ENCODE measurements at places on chromosomes 6 and 20.

DNA sequence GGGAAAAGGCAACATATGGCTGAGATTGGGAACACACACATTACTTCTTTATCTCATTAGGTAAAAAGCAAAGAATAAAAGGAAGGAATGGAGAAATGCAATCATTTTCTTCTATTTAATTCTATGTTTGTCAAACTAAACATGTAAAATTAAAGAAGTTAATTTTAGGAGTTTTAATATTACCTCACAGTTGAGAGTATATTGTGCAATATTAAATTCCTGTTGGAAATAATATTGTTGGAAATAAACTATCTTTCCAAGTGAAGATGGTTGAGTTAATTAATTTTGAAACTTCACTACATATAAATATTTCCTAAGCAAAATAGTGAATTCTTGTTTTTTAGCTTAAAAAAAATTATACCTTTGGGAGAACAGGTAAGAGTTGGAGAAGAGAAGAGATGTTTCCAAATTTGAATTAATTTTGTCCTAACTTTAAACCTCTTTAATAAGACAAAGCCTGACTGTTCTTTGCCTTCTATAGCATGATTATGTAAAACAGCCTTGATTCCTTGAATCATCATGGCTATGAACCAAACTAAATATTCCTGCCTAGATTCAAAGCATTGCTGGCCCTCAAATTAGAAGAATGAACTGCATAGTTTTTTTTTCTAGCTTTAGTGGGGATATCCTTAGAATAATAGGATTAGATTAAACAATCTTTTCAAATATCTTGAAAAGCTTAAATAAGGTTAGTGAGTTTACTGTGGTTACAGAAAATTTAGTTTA lies 1349.1 kb upstream of the ADGRB3 start:
- no peak for DNase-seq

- DNase-seq: no peak
Measured at GRCh38 chr20:58026361-58026760, 202.1 kb downstream of the ANKRD60 start.

DNA sequence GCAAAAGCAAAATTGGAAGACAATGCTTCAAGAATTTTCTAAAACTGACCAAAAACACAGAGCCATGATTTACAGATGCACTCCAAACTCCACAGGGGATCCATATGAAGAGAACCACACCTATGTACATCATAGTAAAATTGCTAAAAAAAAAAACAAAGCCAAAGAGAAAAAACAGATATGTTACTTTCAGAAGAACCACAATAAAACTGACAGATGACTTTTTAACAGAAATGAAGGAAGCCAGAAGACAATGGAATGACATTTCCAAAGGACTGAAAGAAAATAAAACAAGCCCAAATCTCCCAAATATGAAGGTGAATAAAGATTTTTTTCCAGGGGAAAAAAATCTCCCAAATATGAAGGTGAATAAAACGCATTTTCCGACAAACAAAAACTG lies 17.5 kb downstream of the TRERF1 start:
- no peak for DNase-seq

DNA sequence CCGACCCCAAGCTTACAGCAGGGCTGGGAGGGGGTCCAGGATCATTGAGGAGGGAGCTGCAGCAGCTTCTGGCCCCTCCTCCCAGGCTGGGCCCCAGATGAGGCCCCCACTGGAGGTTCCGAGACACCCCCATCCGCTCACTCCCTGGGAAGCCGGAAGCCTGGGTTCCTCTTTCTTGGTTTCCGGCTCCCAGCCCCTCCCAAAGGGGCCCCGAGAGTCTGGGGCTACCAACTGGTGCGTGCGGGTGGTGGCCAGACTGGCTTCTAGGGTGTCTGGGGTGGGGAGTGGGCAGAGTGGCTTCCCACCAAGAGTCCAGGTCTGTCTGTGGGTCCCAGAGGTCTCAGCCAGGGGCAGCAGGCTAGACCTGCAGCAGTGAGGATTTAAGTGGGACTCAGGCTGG lies 2.2 kb downstream of the RGS19 start:
- no peak for DNase-seq

GRCh38 chr20:37903317-37904007 lies 535 bp downstream of the VSTM2L start:
- DNase-seq: no peak

DNA sequence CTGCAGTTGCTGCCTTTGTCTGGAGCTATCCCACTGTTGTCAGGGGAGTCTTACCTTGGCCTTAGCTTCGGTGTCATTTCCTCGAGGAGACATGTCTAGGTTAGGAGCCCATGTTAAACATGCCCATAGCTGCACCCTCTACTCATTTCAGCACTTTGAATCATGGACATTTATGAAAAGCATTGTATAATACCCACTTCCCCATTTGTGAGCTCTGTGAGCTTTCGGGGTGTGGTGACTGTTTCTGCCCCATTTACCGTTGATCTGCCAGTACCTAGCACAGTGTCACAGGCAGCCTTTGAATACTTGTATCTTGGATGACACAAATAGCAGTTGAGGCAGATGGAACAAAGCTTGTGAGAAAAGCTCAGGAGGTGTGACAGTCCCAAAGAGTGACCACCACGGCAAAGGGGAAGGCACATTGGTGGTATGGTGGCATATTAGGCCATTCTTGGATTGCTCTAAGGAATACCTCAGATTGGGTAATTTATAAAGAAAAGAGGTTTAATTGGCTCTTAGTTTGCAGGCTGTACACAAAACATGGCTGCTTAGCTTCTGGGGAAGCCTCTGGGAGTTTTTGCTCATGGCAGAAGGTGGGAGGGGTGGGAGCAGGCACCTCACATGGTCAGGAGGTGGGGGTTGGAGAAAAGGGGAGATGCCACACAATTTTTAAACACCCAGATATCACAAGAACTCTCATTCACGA lies 42.0 kb downstream of the JARID2 start:
- DNase-seq: no peak

GRCh38 chr20:63533388-63533787 lies 3.8 kb downstream of the PTK6 start:
- DNase-seq: no peak

DNA sequence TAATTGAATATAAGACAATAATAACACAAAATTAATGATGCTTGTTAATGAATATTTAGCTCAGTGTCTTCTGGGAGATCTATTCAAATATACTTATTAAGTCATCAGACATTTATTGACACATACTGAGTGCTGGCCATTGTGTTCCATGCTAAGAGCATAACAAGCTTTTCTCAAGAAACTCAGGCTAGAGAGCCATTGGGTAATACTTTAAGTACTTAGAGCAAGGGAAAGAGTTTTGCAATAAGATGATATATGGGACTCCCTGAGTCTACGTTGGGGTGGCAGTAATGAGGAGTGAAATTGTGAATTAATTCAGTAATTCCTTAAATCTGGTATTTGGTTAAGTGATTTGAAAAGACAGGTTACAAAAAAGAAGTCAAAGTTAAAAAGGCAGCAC lies 11.1 kb downstream of the TMEM200A start:
- DNase-seq: no peak

GRCh38 chr6:128068119-128068479 lies 167.2 kb upstream of the THEMIS start:
- no peak for DNase-seq

DNA sequence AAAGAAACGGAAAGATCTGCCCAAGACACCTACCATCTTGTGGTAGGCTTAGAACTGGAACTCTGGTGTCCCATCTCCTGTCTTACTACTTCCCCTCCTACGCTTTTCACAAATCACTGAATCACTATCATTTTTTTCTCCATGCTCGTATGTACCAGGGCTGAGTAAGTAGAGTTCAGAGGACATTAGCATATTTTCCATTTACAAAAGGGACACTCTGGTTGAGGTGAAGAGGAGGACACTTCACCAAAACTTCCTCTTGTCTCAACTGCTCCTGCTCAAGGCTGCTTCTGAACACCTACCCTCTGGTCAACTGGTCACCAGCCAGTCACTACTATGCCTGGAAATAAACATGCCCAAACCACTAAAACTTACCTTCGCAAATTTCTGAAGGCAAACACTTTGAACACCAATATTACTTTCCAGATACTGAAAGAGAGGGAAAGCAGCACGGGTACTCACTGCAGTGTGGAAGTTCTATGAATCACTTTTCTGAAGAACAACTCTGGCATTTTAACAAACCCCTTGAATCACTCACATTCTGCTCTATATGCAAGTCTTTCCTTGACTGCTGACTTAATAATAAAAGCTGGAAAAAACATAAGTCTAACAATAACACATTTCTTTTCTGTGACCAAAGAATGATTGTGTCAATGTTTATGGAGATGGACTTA lies 123.3 kb downstream of the INSM1 start:
- no peak for DNase-seq

- no peak for DNase-seq
Measured at GRCh38 chr6:133040803-133041419, 200.2 kb upstream of the EYA4 start.

- no peak for DNase-seq
Measured at GRCh38 chr6:34478796-34479195, 12.9 kb downstream of the PACSIN1 start.

GRCh38 chr6:140427842-140428241 lies 1053.4 kb upstream of the CITED2 start:
- DNase-seq: no peak

DNA sequence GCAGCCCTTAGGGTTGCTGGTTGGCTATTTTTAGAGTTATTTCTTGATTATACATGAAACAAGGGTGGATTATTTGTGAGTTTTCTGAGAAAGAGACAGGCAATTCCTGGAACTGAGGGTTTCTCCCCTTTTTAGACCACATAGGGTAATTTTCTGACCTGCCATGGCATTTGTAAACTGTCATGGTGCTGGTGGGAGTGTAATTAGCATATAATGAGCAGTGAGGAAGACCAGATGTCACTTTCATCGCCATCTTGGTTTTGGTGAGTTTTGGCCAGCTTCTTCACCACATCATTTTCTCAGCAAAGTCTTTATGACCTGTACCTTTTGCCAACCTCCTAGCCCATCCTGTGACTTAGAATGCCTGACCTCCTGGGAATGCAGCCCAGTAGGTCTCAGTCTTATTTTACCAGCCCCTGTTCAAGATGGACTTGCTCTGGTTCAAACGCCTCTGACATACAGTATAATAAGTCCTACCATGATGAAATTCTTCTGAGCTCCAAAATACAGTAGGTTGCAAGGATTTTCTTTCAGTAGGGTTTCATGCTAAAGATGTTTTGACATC lies 117.1 kb downstream of the ISM1 start:
- no peak for DNase-seq

DNA sequence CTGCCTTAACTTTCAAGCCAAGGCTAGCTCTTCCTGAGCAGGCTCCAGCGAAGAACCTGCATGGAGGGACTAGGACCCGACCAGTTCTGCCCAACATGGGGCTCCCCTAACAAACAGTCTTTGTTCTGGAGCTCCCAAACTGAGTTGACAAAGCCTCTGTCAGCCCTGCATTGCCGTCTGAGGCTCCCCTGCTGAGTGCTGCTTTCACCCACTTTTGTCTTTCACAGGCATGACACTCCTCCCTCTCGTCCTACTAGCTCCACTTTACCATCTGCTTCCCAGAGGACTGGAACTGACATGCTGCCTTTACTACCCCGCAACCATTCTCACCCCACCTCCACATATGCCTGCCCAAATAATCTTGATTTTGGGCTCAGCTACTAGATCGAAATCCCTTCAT lies 45.1 kb upstream of the B4GALT5 start:
- DNase-seq: no peak

DNA sequence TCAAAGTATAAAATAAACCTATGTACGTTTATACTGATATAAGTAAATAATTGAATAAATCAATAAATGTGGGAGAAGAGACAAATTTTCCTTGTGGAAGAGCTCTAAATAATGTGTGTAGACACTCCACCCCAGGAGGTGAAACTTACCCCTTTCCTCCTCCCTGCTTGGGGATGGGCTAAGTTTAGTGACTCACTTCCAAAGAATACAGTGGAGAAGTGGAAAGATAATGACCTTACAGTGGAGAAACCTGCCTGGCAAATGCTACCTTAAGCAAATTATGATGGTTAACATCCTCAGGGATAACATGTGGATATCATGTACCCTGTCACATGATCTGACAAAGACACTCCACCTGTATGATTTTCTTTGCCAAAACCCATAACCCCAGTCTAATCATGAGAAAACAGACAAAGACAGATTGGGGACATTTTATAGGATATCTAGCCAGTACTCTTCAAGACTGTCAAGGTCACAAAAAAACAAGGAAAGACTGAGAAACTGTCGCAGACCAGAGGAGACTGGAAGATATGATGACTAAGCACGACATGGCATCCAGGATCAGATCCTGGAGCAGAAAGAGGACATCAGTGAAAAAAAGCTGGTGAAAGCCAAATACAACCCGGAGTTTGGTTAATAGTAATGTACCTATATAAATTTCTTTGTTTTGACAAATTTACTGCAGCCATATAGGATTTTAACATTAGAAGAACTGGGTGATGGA lies 195.5 kb upstream of the PRDM1 start:
- no peak for DNase-seq

DNA sequence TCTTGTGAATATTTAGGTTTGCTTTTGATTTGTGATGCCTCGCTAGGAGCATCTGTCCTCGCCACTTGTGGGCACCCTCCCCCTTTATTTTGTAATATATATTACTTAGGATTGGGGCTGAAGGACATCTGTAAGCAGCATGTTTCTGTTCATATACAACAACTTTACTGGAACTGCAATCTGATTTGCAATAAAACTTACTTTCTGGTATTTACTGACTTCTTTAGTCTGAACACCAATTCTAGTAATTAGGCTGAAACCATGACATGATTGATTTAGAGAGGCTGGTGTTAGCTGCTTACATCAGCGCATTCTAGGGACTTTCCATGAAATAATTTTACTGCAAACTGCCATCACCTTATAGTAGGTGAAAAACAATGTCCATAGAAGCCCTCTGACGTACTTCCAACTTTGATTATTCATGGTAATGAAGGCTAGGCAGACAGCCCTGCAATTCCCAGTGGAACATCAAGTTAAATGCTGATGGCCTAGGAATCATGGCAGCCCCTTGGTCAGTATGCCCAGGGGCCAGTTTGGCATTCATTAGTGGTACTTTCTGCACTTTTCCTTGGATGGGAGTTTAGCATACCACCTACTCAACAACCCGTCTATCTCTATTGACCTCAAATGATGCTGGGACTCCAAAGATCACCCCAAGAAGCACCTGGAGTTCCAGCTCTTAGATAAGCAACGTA lies 132.9 kb upstream of the MCHR2 start:
- DNase-seq: no peak

DNA sequence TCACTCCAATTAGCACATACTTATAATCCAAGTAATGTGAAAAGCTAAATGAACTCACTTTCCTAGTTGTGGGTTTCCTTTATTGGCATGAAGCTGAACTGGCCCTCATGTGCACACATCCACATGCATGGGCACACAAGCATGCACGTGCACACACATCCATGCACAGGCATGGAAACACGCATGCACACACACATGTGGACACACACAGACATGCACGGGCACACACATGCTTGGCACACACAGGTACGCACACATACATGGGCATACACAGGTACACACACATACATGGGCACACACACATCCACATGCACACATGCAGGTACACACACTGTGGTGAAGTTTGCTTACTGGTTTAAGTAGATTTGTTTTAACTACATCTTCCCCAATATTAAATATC lies 23.8 kb downstream of the SYNDIG1 start:
- no peak for DNase-seq

- peak; percentile 94 for DNase-seq
Measured at GRCh38 chr6:21201637-21202350, 391.8 kb upstream of the SOX4 start.

- no peak for DNase-seq
Measured at GRCh38 chr20:12947691-12948090, 61.1 kb upstream of the SPTLC3 start.

GRCh38 chr6:12265791-12266190 lies 24.4 kb upstream of the EDN1 start:
- DNase-seq: no peak

Data from NCI-H1436 (cell line).